HS-5 (cell line): ENCODE measurements at places on chromosomes 2 and 18.
A peak's percentile ranks its signal among the peaks of the same experiment; 100 is the strongest.

GRCh38 chr2:120820263-120820952 lies 84.7 kb downstream of the GLI2 start:
- DNase-seq, result no peak

GRCh38 chr2:68203587-68203986 lies 45.9 kb downstream of the PNO1 start:
- DNase-seq, result no peak

- no peak for DNase-seq
These were observed 26.0 kb upstream of the FLACC1 start for GRCh38 chr2:201383136-201383535.

- DNase-seq, result no peak
These were observed 53.4 kb downstream of the SLC40A1 start for GRCh38 chr2:189527041-189527750.

DNA sequence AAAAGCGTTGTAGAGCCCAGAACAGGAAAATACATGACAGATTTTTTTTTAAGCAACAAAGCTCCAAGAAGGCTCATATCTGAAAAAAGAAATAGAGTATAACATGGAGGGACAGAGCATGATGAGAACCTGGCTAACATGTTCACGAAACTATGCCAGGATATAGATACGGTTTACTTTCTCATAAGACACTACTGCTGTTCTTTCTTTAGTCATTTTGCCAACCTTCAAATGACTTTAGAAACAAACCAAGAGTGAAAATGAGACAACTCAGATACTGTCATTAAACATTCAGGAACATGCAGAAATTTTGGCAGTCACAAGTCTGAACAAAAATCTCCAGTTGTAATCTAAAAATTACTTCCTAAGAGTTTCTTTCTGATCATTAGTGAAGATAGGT lies 14.3 kb downstream of the LPIN2 start:
- DNase-seq, result no peak

- DNase-seq, result no peak
These were observed 250.1 kb downstream of the PRKCE start for GRCh38 chr2:45901468-45902032.

GRCh38 chr2:205014201-205014600 lies 468.9 kb downstream of the PARD3B start:
- DNase-seq, result no peak

GRCh38 chr2:100747551-100747950 lies 72.4 kb upstream of the NPAS2 start:
- DNase-seq, result peak; percentile 76

GRCh38 chr18:10669441-10670100 lies 143.7 kb downstream of the NAPG start:
- DNase-seq, result no peak

DNA sequence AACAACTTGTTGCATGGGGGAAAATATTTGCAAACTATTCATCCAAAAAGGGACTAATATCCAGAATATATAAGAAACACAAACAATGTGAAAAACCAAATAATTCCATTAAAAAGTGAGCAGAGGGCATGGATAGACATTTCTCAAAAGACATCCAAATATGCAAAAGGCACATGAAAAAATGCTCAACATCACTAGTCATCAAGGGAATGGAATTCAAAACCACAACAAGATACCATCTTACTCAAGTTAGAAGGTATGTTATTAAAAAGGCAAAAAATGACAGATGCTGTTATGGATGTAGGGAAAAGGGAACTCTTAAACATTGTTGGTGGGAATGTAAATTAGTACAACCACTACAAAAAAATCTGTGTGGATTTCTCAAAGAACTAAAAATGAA lies 396.5 kb downstream of the CCDC85A start:
- peak; percentile 58 for DNase-seq
